Kasumi-1 (cell line): ENCODE measurements at places on chromosomes 3 and 15.
A peak's percentile ranks its signal among the peaks of the same experiment; 100 is the strongest.

GRCh38 chr3:50675179-50676030 lies 678 bp downstream of the DOCK3 start:
- DNase-seq, result no peak

GRCh38 chr3:105137911-105138310 lies 228.8 kb upstream of the ALCAM start:
- DNase-seq, result no peak

GRCh38 chr3:42672515-42672914 lies 12.8 kb upstream of the KLHL40 start:
- DNase-seq, result no peak

DNA sequence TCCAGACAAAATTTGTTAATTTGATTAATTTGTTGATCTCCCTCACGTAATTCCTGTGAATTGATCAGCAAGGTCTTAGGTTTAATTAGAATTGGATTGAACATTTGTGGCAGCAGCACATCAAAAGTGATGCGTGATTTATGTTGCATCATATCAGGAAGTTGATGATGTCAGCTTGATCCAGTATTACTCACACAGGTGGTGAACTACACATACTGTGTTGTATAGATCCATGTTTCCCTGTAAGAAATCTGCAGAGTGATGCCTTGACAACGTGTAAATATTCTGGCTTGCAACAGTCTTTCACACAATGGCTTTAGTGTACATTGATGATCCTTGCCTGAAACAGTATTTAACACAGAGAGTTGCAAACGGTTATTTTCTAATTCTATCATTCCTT lies 200.4 kb downstream of the ADAMTSL3 start:
- DNase-seq, result no peak

- DNase-seq, result peak; percentile 20
These were observed 877 bp downstream of the NIT2 start for GRCh38 chr3:100335434-100335833.

DNA sequence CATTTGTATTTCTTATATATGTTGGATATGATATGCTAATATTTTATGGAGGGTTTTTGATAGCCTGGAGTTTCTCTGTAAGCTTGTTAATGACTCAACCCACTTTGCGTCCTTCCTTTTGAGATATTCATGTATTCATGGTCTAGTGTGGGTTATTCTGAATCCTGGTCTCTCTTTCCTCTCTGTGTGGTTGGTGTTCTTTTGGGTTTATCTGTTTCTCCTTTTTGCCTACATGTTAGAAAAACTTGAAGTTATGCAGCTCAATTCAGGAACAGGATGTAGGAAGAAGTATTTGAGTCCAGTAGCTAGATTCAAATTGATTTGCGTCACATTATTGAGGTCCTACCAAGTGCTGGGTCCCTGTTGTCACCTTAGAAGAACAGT lies 28.1 kb downstream of the CMTM7 start:
- peak; percentile 58 for DNase-seq

DNA sequence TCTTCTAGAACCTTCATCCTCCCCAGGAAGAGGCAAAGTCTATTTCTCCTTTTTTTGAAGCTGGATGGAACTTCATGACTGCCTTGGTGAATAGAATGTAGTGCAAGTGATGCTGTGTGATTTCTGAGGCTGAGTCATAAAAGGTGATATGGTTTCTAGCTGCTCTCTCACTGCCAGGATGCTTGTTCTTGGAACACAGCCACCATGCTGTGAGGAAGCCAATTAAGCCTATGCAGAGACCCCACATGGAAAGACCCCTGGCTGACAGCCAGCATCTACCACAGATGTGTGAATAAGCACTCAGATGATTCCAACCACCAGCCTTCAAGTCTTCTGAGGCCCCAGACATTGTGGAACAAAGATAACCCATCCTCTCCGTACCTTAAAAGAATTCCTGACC lies 57.0 kb downstream of the ISL2 start:
- no peak for DNase-seq

- peak; percentile 76 for DNase-seq
These were observed 42.3 kb downstream of the KLHL6 start for GRCh38 chr3:183513046-183513706.

DNA sequence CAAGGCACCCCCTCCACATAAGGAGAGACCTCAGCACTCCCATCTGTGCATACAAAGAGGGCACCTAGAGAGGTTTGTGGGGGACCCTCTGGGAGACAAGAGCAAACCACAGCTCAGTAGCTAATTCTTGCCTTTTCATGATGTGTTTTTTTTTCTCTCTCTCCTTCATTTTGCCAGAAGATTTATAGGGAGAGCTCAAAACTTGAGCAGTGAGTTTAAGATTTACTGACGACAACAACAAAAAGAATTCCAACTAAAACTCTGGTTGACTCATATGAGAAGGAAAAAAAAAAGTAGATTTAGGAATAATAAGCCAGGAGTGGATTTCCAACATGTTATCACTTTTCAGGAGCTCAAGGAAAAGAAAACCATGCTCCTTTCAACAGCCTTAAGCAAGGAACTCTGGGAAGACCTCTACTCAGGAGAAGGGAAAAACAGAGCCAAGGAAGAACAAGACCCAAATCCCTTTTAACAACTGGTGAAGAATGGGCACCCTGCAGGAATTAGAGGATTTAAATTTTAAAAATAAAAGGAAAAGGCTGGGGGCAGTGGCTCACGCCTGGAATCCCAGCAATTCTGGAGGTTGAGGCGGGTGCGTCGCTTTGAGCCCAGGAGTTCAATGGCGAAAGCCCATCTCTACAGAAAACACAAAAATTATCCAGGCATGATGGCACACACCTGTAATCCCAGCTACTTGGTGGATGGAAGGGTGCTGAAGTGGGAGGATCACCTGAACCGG lies 58.2 kb upstream of the RAD18 start:
- DNase-seq, result no peak

- DNase-seq, result no peak
These were observed 577.7 kb downstream of the MECOM start for GRCh38 chr3:169085827-169086226.

GRCh38 chr15:36323615-36324014 lies 255.8 kb upstream of the CDIN1 start:
- DNase-seq, result no peak

DNA sequence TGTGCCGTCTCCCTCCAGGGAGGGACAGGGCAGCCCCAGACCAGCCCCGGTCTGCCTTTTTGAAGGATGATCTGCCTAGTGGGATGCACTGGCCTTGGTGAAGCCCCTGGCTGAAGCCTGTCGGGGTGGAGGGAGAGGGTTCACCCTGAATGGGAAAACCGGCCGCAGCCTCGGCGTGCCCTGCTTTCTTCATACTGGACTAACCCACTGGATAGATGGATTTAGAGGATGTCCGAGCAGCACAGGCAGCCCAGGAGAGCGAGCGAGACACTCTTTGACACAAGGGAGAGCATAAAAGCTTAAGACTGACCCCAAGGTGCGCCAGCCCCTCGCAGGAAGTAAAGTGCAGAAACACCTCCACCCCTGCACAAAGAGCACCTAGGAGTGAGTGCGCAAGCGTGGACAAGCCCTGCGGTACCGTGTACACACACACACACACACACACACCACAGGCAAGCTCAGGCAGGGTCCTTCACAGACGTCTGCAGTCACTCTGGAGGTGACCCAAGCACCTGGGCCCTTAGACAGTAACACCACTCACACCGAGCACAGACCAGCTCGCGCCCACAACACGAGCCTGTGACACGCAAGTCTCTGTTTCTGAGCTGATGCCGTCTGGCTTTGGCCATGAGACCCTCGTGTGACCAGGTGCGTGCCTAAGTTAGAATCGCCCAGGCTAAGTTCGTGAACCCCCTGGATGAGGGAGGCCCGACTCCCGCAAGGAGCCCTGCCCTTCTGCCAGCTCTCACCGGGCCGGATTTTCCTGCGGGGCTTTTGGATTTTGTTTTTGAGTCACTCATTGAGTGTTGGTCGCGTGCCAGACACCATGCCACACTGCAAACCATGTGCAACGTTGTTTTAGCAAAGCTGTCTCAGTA lies 11.3 kb downstream of the SEMA4B start:
- no peak for DNase-seq

DNA sequence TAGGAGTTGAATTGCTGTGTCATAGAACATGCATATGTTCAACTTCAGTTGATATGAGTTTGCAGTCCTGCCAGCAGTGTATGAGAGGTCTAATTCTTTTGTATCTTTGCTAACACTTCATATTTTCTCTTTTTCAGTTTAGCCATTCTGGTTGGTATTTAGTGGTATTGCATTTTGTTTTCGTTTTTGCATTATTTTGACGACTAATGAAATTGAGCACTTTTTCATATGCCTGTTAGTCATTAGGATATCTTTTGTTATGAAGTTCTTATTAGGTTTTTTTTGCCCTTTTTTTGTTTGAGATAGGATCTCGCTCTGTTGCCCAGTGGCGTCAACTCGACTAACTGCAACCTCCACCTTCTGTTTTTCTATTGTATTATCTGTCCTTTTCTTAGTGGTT lies 9.2 kb downstream of the TRIP4 start:
- DNase-seq, result no peak
